ENCODE measurements at places on chromosomes 13 and 19.

DNA sequence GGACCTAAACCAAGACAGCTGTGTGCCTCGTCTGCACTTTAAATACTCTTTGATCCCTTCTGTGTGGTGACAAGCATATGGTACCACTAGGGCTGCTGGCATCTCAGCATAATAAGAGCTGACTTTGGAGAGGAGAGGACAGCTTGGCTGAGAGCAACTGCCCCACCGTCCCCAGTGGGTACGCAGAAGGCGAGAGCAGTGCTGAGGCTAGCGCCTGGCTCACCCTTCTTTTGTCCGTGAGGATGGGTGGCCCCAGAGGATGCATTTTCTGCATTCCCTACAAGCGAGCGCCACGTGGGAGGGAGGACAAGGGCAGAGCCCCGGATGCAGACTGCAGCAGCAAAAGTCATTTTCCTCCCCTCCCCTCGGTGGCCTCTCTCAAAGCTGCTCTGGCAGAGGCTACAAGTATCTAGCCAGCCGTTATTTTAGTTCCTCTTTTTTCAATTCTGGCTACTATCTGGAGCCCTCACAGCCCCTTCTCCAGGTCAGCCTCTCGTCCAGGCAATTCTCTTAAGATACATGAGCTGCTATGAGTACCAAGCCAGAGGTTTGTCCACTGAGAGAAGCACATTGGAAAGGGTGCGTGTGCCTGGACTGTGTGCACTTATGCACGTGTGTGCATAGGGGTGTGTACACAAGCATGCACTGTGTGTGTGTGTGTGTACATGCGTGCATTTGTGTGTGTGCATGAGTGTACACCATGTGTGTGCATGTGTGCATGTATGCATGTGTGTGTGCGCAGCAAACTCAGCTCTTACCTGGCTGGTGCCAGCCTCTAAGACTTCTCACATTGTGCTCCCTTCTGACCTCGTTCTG lies 51.3 kb downstream of the RAB20 start:
- DNase-seq: no peak

DNA sequence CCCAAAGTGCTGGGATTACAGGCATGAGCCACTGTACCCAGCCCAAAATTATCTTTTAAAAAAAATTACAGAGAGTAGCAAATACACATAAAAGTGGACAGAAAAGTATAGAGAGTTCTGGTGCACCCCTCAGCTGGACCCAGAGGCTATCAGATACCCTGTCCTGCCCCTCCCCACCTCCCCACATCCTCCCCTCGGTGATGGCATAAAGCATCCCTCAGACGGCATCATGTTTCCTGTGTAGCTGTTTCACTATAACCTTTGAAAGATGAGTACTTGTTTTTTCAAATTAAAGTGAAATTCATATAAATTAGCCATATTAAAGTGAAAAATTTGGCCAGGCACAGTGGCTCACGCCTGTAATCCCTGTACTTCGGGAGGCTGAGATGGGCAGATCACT lies 20.1 kb downstream of the SLC27A1 start:
- no peak for DNase-seq

DNA sequence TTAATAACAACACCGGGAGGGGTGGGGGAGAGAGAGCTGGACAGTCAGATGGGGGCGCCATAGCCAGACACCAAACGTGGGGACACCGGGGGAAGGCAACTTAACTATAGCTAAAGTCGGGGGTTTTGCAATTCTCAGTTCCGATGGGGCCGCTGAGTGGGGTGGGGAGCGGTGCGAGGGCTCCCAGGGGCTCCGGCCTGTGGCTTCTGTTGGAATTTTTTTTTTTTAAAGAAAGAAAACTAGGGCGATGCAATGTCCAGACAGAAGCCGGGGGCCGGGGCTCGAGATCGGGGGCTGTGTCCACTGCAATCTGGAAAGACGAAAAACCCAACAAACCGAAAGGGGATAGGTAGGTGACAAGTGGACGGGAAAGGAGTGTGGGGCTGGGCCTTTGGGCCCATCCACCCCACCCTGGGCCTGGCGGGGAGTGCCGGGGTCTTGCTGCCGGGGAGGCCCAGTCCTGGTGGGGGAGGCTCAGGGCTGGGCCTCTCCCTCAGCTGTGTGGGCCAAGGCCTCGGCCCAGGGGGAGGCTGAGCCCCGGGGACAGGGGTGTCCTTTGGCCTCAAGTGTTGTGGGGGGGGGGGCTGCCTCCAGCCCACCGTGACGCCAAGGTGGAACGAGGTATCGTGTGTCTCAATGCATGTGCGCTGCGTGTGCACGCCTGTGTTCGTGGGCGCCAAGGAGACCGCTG lies 17.3 kb downstream of the PRKCSH start:
- no peak for DNase-seq

DNA sequence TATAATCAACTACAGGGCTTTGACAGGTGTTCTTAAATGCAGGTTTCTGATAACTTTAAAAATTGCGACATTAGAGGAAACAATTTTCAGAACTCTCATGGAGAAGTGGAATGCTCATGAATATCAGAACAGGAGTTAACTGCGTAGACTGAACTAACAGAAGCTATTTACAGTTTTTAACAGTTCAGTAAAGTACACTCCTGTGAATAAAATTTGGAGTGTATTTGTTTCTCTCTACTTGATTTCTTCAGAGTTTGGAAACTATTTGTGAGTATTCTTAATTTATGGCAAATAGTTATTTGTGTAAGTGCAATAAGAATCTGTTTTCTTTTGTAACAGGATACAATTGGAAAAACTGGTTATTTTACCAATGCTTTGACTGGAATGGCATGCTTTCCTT lies 114.4 kb downstream of the TNFRSF19 start:
- no peak for DNase-seq

DNA sequence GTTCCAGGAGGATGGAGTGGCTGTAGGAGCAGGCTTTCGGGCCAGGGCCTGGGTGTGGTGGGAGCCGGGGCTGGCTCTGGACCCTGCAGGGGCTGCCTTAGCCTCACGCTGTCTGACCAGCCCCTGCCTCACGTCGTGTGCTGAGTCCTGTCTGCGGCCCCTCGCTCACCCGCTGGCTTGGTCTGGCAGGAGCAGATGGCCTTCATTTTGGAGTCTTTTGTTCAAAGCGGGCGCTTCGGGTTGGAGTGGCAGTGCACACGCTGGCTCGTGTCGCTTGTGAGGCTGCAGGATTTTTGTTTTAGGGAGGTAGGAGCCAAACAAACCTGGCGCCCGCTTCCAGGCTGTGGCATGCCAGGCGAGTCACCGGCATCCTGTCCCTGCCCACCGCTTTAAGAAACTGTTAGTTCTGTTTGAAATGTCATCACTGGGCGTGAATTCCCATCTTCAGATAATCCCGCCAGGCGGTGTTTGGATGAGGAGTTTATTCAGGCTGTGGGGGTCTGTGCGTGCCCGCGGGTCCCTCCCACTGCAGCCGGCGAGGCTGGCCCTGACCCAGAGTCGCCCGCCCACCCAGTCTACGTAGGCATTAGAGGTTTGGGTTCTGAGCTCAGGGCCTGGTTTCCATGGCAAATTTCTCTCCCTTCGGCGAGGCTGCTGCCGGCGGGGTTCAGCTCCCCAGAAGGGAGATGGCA lies 89.8 kb downstream of the KDM4B start:
- no peak for DNase-seq

GRCh38 chr19:8085598-8086408 lies 33.2 kb downstream of the CCL25 start:
- DNase-seq: no peak

GRCh38 chr13:102707467-102707866 lies 12.6 kb upstream of the METTL21C start:
- no peak for DNase-seq

DNA sequence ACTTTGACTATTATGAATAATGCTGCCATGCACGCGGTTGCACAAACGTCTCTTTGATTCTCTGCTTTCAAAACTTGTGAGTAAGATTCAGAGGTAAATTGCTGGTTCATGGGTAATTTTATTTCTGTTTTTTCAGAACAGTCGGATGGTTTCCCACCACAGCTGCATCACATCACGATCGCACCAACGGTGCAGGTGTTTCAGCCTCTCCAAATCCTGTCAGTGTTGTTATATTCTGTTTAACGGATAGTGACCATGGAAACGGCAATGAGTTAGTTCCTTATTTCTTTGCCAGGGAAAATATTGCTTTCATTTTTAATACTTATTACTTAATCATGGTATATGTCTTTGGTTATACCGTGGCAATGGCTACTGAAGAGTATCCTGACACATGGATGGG lies 19.1 kb upstream of the ZNF835 start:
- no peak for DNase-seq

DNA sequence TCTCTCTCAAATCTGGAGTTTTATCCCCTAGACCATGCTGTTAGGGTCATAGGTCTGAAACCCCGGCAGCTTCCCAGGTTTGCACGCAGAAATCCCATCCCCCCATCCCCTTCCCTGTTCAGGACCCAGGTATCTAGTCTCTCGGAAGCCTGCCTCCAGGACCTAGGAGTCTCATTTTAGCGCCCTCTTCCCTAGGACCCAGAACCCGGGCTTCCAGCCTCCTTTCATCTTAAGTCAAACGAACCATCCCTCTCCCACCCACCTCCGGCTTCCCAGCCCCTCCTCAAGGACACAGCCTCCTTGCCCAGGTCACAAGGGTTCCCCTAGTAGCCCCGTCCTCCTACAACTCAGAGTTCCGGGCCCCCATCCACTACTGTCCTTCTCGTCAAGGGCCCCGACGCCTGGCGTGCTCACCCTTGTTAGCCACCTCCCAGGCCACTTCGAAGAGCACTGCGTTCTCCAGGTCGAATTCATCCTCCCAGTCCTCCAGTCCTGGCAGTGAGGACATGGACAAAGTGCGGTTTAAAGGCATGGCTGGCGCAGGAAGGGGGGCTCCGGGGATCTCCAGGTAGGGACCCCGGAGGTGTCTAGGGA lies 431 bp downstream of the GYS1 start:
- DNase-seq: no peak

GRCh38 chr13:24827799-24828198 lies 63.8 kb downstream of the RNF17 start:
- DNase-seq: no peak

GRCh38 chr13:62033934-62034333 lies 618.3 kb upstream of the PCDH20 start:
- DNase-seq: no peak

All from NCI-H526 treated with DMSO at 0.1 percent for 48 hours (cell line).